ENCODE measurements at places on chromosomes 6 and 20.

DNA sequence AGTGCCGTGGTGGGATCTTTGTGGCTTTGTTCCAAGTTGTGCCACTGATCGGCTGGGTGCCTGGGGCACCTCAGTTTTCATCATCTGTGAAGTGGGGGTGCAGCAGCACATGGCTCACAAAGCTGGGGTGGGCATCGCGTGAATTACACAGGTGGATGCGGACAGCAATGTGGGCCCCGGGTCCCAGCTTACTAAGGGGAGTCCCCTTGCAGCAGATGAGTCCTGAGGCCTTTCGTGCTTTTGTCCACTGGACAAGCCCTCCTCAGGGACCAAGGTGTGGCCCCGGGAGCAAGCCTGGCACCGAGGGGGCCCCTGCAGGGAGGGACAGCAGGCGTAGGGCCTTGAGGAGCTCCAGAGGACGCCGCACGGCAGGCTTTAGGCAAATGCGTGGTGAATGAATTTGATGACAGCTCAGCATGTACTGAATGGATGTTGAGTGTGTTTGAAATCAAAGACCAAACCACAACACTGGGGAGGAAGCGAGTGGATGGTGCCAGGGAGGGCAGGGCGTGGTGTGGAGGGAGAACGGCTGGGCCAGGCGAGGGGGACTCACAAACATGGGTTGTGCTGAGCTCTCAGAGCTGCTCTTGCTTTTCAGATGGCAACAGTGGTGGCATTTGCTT, 53.2 kb downstream of the IRF4 start:
- DNase-seq: no peak

- DNase-seq: no peak
Measured at GRCh38 chr6:50826803-50827202, 8.1 kb downstream of the TFAP2B start.

GRCh38 chr6:128432394-128432793, 88.0 kb downstream of the PTPRK start:
- DNase-seq: peak; percentile 14

- DNase-seq: no peak
Measured at GRCh38 chr6:11779329-11780096, 910 bp upstream of the ADTRP start.

DNA sequence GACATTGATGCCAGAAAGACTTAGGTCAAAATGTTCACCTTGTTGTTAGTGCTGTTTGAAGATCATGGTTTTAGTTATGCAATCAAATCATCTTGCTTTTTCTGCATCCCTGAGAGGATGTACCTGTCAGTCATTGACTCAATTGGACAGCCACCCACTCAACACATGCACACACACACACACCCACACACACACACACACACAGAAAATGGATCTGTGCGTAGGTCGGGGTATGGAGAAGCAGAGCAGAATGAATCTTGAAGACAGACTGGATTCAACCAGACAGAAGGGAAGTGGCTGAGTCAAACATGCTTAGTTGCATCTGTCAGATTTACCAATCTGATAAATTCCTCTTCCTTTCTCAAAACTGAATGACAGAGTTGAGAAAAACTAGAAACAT, 19.1 kb upstream of the ZSCAN23 start:
- no peak for DNase-seq

- no peak for DNase-seq
Measured at GRCh38 chr20:10061641-10062040, 26.9 kb downstream of the ANKEF1 start.

- no peak for DNase-seq
Measured at GRCh38 chr20:59431014-59431413, 130.6 kb downstream of the EDN3 start.

GRCh38 chr6:49911252-49911651, 44.9 kb upstream of the CRISP1 start:
- no peak for DNase-seq

GRCh38 chr6:105326216-105326615, 76.7 kb downstream of the PREP start:
- no peak for DNase-seq

DNA sequence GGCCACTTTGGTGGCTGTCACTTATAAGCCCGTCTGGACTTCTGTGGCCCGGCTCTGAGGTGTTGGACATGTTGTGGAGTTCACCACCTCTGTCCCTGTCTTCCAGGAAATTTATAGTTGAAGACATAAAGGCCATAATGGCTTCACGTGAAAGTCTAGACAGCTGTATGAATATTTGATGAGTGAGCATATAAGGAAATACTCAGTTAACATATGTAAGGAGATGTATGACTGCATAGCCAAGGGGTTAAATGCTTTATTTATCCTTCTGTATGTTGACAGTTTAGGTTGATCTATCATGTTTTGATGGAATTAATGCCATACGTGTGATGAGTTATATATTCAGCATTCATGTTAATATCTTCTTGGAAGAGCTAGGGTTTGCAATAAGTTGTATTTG, 16.1 kb downstream of the HIVEP1 start:
- no peak for DNase-seq

- no peak for DNase-seq
Measured at GRCh38 chr6:29757701-29758293, 34.6 kb downstream of the HLA-F start.

DNA sequence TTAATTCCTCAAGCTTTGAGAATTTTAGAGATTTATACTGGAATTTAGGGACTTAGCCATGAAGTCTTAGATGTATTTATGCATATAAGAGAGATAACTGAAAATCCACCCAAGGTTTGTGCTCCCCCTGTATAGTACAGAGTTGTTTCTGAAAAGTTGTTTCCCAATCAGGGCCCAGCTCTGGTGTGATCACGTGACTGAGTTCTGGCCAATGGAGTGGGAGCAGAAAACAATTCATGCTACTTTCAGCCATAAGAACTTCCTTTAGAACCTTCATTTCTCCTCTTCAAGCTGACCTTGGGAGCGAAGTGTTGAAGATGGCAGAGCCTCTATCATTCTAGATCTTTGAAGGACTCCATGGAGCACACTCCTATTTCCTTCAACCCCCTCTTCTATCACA, 151.0 kb downstream of the RCAN2 start:
- DNase-seq: no peak

DNA sequence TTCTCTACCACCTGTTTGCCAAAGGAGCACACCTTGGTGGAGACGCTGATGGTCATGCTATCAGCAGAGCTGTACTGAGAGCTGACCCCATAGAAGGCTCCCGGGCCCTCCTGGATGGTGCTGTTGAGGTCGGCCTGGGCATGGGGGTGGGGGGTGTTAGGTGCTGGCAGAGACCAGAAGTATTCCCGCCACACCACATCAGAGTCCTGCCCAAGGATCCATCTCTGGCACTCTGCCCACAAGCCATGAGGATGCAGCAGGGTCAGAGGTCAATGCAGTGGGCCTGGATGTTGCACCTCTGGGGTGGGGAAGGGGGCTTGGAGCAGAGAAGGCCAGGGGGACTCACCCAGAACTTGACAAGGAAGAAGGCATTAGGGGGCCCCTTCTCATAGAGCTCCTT, 7.4 kb downstream of the RPL10A start:
- DNase-seq: no peak

- DNase-seq: no peak
Measured at GRCh38 chr6:3228046-3228671, 706 bp upstream of the TUBB2B start.

DNA sequence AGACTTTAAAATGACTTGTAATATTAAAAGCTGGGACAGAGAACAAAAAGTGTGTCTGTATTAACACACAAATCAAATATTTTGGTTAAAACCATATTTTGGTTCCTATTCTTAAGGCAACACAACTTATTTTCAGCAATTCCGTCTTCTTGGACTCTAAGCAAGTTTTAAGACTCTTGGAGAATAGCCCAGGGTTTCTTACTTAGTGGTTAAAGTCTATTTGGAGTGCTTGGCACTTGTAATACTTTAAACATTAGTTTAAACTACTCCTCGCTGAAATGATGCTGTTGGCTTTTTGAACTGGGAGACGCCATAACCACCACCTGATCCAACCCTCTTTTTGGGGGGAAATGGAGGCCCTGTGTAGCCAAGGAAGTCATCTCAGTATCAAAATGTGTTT, 109.7 kb upstream of the GMDS start:
- no peak for DNase-seq

DNA sequence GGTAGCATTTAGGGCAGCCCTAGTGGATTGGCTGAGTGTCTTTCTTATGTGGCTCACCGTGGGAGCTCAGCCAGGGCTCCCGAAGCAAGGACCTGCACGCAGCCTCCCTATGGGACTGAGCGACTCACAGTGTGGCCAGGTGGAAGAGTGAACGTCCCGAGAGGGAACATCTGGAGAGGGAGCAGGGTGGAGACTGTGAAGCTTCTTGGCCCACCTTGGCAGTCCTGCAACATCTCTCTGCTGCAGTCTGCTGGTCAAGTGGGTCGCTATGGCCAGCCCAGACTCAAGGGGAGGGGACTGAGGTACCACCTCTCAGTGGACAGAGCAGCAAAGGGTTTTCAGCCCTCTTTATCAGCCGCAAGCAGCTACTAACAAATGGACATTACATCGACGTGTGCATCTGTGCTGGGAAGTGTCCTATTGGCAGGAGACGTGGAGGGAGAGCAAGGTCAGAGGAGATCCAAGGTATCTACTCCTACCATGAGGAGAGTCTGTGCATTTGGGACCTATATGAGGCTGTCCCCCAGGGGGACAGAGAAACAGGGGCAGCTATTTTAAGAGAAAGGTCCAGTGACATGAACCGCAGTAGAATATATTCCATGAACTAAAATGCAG, 49.0 kb upstream of the NXT1 start:
- DNase-seq: no peak

DNA sequence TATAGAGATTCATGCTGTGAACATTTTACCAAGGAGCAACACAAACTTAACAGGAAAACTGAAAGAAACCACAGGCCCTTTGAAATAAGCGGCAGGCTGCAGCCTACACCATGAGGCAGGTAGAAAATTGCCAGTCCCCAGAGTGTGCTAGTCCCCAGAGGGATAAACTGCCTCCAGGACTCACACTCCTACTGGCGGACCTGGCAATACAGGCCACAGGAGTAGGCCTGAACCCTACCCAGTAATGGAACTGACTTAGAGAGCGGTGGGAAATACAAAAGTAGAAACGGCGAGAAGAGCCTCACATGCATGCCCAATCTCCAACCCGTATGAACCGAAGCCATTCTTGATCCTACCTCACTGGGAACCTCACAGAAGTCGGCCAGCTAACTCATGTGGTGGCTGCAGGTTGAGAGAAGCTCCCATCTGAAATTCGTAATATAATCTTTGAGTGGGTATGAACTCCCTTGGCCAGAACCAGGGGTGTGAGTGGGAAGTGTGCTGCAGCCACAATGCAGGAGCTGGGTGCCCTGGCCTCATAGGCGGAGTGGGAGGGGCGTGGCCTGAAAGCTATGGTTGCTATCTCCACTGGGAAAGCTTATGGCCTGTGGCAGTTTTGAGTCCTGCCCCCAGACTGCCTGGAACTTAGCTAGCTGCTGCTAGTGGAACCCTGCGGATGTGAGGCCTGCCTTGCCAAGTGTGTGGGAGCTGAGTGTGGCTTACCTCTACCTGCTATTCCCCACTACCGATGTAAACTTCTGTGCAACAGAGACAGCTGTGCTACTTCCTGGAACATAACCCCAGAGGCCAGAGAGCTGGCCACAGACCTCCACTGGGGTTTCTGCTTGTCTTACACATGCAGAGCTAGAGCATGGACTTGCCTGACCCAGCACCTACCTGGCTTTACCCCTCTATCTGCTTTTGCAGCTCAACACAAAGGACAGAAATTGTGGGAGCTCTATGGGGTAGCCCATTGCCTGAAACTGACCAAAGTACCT, 146.5 kb upstream of the COL21A1 start:
- no peak for DNase-seq

GRCh38 chr6:34390531-34391472, 1.7 kb downstream of the NUDT3 start:
- DNase-seq: peak; percentile 58

DNA sequence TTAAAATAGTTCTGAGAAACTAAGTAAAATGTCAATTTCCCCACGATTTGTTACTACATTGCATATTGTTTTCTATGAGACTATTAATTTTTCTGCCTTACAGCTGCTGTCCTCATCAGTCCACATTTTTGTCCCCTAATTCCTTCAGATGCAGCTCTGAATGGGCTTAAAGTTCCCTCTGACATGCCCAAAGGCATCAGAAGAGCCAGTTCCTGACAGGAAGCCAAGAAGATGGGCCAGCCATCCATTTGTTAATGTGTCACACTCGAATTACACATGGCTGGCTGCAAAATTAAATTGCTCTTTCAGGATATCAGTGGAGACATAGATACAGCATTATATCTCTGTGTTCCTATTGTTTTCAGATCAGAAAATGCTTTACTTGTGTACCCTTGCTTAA, 1223.0 kb downstream of the EPHA7 start:
- DNase-seq: no peak

DNA sequence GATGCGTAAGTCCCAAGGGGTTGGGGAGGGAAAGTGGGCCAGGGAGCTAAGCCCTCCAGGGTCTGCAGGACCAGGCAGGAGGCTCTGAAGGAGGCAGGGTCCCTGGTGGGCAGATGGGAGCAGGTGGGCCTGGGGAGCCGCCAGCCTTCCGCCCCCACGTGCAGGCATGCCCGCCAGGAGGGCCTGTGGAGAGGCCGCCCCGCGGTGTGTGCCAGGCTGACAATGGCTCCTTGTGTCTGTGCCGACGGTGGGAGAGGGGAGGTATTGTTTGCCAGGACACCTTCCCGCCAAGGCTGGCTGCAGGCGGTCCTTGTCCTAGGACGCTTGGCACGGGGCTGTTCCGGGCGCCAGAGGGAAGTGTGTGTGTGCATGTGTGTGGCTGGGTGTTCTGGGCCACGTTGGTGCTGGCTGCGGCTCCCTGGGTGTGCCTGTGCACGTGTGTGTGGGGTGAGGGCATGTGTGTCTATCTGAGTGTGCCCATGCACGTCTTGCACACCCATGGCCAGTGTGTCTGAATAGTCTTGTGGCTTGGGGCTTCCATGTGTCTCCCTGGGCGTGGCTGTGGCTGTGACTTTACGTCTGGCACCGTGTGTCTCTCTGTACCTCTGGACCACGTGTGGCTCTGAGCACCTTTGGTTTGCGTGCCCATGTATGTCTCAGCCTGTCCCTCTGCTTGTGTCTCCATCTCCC, 153.0 kb downstream of the CEBPB start:
- no peak for DNase-seq

- DNase-seq: no peak
Measured at GRCh38 chr6:129455126-129455769, 254.7 kb downstream of the ARHGAP18 start.

- no peak for DNase-seq
Measured at GRCh38 chr20:825710-826421, 7.6 kb upstream of the FAM110A start.

GRCh38 chr20:25299806-25300205, 51.9 kb downstream of the PYGB start:
- no peak for DNase-seq

GRCh38 chr6:136410201-136411024, 120.8 kb upstream of the BCLAF1 start:
- no peak for DNase-seq

DNA sequence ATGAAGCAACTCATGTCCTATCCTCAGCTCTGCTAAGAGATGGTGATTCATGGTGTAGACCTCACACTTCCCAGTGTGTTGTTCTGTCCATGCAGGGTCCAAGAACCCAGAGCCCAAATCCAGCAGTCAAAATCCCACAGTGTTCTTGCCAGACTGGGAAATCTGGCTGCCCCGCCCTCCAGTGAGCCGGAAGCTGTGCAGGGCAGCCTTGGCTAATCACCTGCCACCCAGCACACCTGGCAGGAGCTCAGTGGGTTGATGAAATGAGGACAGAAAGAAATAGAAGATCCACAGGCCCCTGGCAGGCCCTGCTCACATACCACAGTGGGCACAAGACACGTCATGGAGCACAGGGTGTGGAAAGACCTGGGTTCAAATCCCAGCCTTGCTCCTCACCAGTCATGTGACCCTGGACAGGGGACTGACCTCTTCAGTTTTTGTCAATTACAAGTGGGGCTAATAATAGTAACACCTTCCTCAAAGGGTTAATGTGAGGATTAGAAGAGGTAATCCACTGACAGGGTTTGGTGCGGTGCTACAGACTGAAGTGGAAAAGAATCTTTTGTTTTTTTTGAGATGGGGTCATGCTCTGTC, 13.6 kb upstream of the GUCA1A start:
- DNase-seq: no peak

Measured in AG04449 (cell line).